ENCODE measurements at places on chromosomes 6 and 20. TPM values are rescaled to one million over a fixed set of nuclear protein-coding genes. Genes with fewer than 3 reads are reported as not detected.

The ATP6V1G2 gene
- 57.5 TPM for total RNA-seq

The PBOV1 gene
- not detected for total RNA-seq

The SRSF12 gene
- 27.5 TPM for total RNA-seq

The ADTRP gene
- 0.98 TPM for total RNA-seq

The TBXT gene
- not detected for total RNA-seq

The BTNL2 gene
- not detected for total RNA-seq

The EPB41L1 gene
- total RNA-seq: 94.7 TPM

The ABHD16B gene
- not detected for total RNA-seq
